Tongue (tissue), 3 donors: ENCODE measurements at places on chromosomes 4 and X. TPM values are rescaled to one million over a fixed set of nuclear protein-coding genes. Genes with fewer than 3 reads are reported as not detected.
A peak's percentile ranks its signal among the peaks of the same experiment; 100 is the strongest.

CT45A1 gene
- not detected for total RNA-seq

LEF1 gene
- total RNA-seq = 13.7 TPM

CT55 gene
- total RNA-seq = not detected

PLP1 gene
- 84.1 TPM for total RNA-seq

VEGFC gene
- 8.7 TPM for total RNA-seq

CSAG2 gene
- total RNA-seq = not detected

CCKAR gene
- total RNA-seq = 14.9 TPM

DNA sequence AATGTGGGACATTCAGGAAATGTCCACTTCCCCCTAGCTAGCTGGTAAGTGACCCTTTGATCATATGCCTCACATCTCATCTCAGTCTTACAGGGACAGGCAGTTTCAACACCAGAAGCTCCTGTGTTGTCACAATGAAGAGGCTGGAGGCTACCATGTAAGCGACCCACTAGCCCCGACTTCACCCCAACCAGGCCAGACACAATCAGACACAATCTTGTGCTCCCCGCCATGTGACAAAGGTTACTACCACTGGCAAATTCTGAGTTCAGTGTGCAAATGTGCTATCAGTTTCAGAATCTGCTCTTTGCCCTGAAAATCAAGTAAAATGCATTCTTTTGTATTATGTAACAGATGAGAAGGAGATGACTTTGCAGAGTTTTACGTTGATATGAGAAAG is 56.9 kb upstream of the STS start:
- DNase-seq = no peak

GRCh38 chr4:16140879-16141249 is 57.0 kb upstream of the PROM1 start:
- peak; percentile 62 for DNase-seq

GRCh38 chrX:45006002-45006800 is 133.2 kb downstream of the KDM6A start:
- no peak for DNase-seq

DNA sequence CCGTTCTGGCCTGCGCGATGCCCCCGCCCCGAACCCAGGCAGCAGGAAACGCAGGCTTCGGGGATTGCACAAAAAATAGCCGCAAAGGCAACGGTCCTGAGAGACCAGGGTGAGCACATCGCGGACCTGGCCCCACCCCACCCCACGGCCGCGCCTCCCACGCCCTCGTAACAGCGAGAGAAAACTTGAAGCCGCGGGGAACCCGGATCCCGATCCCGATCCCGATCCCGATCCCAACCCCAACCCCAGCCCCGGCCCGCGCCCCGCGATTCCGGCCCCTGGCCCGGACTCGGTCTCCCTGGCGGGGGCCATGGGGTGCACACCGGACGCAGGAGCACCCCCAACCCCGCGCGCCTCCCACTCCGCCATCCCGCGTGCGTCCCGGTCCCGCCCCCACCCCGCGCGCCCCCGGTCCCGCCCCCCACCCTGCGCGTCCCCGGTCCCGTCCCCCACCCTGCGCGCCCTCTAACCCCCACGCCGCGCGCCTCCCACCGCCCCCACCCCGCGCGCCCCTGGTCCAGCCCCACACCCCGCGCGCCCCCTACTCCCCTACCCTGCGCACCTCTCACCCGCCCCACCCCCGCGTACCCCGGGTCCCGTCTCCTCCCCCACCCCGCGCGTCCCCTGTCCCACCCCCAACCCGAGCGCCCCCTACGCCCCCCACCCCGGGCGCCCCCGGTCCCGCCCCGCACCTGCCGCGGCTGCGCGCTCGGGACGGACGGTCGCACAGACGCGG is 29.0 kb downstream of the NOP14 start:
- peak; percentile 47 for DNase-seq

DNA sequence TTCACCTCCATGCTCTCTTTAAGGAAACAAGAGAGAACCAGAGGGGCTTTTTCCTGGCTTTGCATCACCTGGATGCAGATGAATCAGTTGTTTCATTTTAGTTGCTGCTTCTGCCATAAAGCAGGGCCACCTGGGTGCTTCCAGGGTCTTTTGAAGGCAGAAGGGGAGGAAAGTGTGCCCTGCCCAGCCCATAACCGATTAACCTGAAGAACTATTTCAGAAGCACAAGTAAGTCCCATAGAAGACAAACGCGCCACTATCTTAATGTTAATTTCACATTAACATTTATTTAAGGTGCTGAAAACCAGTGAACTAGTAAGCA is 32.1 kb downstream of the IRF2 start:
- DNase-seq = no peak

DNA sequence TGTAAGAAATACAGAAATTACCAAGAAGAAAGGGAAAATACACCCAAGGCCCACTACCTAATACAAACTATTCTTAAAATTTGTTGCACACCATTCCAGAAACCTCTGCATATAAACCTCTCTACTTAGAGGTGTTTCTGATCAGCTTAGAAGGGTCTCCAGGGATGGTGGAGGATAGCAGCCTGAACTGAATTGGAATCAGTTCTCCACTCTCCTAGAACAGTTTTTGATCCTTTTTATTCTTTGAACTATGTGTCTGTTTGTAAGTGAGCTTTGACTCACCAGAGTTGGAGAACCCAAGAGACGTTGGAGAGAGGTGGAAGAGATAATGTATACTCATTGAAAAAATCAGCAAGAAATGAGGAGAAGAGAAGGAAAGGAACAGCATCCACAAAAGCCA is 96.6 kb upstream of the OTUD4 start:
- no peak for DNase-seq

DNA sequence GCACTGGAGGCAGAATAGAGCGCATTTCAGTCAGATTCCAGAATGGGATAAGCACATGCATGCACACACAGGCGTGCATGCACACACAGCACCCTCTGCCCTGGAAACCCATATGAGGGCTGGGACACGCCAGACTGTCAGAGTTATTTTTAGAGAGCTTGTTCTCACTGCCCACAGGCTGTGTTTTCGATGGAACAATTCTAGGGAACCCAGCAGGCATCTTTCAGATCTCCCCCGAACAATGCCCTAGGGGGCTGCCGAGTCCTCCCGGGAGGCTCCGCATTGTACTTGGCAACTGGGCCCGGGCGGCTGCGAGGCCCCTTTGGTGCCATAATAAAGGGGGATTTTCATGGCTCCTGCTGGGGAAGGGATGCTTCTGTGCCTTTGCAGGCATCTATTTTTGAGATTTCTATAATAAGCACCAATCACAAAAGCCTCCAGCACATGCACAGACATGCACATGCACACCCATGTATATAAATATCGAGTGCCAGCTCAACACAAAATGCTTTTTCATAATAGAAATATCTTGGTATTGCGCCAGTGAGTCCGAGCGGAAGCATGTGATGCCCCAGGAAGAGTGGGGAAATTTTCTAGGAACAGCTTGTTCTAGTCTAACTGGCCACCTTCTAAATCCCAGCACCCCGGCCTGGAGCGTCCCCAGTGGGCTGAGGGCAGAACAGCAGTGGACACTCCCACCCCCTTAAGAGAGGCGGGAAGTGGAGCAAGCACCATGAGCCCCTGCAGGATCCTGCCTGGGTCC is 88.5 kb downstream of the PHKA2 start:
- DNase-seq = peak; percentile 57

- no peak for DNase-seq
These were observed 69.1 kb downstream of the TET2 start for GRCh38 chr4:105215609-105216313.

GRCh38 chr4:167421201-167421600 is 186.9 kb upstream of the SPOCK3 start:
- DNase-seq = no peak

DNA sequence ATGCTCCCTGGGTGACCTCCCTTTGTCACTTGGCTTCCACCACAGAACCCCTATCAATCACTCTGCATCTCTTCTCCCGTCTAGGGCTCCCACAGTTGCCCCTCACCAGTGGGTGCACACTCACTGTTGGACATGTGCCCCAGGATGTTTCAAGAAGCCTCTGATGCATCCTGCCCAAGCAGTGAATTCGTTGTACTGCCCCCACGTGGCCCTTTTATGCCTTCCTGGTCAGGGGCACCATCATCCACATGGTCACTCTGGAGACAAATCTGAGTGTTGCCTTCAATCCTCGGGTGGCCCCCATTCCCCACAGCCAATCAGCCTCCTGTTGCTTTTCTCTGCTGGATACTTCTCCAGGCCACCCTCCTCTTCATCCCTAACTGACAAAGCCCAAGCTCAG is 12.2 kb downstream of the ITIH6 start:
- no peak for DNase-seq
